ENCODE measurements at places on chromosomes 11 and 22.

DNA sequence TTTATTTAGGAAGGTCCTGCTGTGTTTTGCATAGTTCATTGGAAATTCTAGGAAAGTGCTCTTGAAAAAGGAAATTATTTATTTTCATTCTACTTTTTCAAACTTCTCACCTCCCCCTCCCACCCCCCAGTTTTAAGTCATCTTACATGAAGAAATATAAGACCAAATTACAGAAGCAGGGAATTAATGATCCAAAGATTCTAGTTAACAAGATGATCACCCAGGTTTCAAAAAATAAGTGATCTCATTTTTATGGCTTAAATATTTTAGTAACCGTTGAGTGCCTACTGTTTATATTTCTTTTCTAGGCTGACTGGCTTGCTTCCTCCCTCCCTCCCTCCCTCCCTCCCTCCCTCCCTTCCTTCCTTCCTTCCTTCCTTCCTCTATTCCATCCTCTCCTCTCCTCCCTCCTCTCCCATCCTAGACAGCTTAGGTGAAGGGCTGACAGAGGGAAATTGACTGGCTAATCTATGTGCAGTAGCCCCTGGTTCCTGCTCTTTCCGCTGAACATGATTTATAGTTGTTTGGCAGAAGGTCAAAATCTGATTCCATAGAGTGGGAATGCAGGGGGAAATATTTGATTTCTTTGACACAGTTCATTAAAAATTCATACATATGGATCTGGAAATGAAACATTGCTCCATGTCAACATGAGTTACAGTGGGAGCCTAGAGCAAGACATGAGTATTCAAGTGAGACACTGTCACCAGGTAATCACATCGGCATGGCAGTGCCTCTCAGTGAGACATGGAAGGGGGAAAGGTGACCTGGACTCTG lies 123.4 kb downstream of the COMMD9 start:
- no peak for DNase-seq

DNA sequence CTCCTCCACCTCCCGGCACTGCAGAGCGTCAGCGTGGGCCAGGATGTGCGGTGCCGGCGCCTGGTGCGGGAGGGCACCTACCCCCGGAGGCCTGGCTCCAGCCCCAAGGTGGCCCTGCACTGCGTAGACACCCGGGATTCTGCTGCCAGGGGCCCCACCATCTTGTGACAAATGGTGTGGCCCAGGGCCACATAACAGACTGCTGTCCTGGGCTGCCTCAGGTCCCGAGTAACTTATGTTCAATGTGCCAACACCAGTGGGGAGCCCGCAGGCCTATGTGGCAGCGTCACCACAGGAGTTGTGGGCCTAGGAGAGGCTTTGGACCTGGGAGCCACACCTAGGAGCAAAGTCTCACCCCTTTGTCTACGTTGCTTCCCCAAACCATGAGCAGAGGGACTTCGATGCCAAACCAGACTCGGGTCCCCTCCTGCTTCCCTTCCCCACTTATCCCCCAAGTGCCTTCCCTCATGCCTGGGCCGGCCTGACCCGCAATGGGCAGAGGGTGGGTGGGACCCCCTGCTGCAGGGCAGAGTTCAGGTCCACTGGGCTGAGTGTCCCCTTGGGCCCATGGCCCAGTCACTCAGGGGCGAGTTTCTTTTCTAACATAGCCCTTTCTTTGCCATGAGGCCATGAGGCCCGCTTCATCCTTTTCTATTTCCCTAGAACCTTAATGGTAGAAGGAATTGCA lies 13.5 kb downstream of the TSKU start:
- no peak for DNase-seq

- no peak for DNase-seq
Observed at GRCh38 chr11:85787809-85788760, 22.9 kb downstream of the SYTL2 start.

DNA sequence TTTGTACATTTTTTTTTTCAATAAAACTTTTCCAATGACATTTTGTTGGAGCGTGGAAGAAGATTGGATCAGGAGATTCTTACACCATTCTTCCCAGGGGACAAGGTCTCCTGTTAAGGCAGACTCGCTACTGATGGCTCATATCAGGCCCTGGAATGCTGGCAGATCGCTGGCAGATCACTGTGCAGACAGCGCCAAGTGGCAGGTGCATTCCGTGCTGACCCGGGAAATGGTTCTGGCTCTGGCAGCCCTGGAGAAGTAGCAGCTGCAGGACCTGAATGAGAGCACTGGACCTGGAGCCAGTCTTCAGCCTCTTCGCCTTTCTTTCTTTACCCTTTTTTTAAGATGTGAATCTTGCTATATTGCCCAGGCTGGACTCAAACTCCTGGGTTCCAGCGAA lies 10.7 kb downstream of the SERPINH1 start:
- no peak for DNase-seq

DNA sequence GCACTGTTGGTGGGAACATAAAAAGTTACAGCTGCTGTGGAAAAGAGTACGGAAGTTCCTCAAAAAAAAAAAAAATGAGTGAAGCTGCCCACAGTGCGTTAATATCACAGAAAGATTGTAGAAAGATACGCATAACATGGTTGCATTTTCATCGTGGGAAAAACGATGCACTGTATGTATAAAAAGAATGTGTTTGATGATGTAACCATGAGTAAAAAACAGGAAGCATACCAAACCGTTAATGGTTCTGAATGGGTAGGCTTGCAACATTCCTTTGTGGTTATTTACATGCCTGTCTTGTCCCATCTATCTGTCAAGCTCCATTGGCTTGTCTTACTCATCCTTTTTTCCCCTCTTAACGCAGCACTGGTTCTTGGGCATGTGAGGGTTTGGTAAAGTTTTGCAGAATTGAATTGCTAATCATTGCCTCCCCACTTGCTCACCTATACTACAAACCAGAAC lies 33.8 kb upstream of the DKK3 start:
- DNase-seq = no peak

DNA sequence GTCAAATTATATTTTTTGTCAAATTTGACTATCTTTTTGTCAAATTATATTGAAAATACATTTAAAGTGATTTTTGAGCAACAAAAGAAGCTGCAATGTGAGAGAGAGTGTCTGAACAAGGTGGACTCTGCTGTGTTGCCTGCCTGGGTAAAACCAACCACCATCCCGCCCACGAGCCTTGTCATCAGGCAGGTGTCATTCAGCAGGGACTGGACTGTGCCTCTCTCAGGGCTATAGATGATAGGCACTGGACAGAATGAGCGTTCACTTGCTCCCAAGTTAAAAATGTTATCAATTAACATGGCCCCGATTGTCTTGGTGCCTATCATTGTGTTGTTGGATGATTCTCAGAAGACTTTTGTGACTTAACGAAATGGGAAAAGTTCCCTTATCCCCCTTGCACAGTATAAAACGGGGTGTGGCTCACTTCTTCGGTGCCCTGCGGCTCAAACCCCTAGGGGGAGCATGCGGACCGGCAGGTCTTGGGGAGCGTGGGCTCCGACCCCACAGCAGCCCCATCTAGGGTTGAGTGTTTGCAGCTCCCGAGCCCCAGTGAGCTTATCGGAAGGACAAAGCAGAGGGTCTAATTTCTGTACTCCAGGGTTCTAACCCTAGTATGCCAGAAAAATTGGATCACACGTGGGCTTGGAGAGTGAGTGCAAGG lies 1.7 kb downstream of the APOL5 start:
- no peak for DNase-seq

- no peak for DNase-seq
Observed at GRCh38 chr11:6201481-6201880, 2.5 kb downstream of the OR52W1 start.

DNA sequence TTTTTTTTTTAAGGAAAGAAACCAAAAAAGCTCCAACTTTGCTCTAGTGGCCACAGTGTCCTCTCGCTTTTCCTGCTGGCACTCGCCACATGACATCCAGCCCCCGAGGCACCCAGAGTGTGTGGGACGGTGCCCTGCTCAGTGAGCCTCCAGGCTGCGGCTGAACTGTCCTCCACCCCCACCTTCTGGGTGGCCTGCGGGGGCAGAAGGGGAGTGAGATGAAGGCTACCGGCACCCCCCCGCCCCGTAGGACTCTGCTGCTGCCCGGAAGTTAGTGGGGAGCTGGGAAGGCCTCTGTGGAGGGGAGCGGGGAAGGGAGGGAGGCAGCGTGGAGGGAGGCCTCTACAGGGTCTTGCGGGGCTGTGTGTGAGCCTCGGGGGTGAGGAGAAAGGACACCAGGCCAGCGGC lies 264.4 kb downstream of the CTTN start:
- DNase-seq = no peak

- no peak for DNase-seq
Observed at GRCh38 chr11:18748766-18749365, 22.9 kb upstream of the IGSF22 start.

- peak; percentile 61 for DNase-seq
Observed at GRCh38 chr22:17785185-17786184, 11.2 kb upstream of the BID start.

GRCh38 chr11:66847461-66848232 lies 4.4 kb downstream of the RCE1 start:
- no peak for DNase-seq

DNA sequence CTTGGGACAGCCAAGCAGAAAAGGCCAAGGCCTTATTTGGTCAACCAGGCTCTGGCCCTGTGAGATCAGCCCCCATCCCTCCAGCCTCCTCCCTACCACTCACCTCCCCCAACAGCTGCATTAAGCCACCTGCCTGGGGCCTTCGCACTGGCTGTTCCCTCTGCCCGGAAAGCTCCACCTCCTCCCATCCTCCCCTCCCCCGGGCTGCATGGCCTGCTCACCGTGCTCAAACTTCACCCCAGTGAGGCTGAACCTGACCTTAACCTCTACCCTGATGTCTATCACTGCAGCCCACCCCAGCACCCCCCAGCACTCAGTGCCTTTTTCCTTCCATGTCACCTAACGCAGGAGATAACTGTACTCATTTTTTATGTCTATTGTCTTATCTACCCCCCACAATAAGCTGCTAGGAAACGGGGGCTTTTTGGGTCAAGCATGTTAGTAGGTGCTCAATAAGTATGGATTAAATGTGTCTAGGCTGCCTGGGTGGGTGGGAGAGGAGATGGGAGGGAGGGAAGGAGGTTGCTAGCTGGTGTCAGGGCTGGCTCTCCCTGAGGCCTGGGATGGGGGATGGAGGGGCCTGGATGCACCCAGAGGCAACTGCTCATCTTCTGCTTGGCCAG lies 912 bp downstream of the PTPRCAP start:
- DNase-seq = peak; percentile 47

DNA sequence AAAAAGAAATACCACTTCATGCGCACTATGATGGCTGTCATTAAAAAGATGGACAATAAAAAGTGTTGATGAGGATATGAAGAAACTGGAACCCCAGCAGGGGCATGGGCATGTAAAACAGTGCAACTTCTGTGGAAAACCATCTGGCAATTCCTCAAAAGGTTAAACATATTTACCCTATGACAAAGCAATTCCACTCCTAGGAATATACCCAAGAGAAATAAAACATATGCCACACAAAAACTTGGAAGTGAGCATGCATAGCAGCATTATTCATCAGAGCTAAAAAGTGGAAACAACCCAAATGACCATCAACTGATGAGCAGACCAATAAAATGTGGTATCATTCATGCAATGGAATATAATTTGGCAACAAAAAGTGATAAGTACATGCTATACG lies 50.1 kb downstream of the LRRC32 start:
- no peak for DNase-seq

- no peak for DNase-seq
Observed at GRCh38 chr11:18743900-18744514, 18.0 kb upstream of the IGSF22 start.

- no peak for DNase-seq
Observed at GRCh38 chr11:126751242-126751641, 249.3 kb downstream of the KIRREL3 start.

- DNase-seq = no peak
Observed at GRCh38 chr11:121328967-121329679, 36.6 kb downstream of the SC5D start.

GRCh38 chr22:46063846-46064227 lies 86.5 kb upstream of the PPARA start:
- DNase-seq = no peak

DNA sequence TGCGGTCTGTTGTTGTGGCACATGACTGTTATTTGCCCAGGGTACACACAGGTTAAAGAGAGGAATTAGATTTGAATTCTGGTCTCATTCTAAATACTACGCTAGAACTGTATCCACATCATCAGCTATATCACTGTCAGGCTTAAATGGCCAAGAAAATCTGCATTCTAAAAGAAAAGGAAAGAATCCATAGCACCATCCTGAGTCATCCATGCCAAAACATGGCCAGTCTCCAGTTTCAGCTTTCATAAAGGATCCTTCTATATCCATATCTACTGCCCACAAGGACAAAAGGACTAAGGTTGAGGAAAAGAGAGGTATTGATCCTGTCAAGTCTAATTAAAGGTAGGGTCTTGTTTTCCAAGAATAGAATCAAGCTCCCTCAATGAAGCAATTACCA lies 73.6 kb upstream of the GDPD4 start:
- no peak for DNase-seq

DNA sequence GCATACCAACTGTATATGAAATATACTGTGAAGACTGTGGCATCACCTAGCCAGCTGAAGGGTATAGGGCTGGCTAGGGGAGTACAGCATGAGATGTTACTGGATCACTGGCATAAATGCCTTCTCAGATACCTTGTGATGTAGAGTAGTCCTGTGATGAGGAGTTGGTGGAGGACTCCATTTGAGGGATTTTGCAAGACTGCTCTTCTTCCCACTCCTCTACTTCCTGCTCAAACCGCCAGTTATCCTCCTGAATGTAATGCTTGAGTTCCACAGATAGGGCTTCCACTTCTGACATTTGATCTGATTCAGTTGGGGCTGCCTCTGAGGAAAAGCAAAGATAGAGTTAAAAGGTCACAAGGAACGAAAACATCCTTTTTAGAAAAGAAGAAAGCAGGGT lies 29.3 kb downstream of the CLDN25 start:
- no peak for DNase-seq

- no peak for DNase-seq
Observed at GRCh38 chr22:20584029-20584871, 76.8 kb downstream of the MED15 start.

GRCh38 chr11:61682906-61683675 lies 2.9 kb downstream of the DAGLA start:
- DNase-seq = no peak

DNA sequence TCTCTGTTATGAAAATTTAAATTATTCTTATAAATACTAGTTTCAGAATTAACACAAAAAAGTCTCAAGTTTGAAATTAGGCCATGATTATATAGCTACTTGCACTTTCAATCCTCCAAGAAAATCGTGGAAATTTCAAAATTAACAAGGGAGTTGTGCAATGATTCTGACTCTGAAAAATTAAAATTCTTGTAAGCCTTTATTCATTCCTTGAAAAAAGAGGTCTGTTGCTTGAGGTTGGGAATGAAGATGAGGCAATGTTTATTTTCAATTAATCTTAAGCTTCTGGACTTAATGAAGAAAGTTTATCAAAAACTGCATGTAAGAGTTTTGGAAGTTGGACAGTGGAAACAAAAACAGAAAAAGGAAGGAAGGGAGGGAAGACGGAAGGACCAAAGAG lies 128.2 kb upstream of the FIBIN start:
- DNase-seq = no peak

GRCh38 chr11:10500757-10501684 lies 40.0 kb downstream of the RNF141 start:
- DNase-seq = no peak

GRCh38 chr22:24437741-24438328 lies 10.4 kb downstream of the ADORA2A start:
- no peak for DNase-seq

Data from stimulated activated CD4-positive, alpha-beta T cell treated with anti-CD3 and anti-CD28 coated beads, Interleukin-15, amount 100 ng/mL, for 1 hour (primary cell).